Common myeloid progenitor, CD34-positive (primary cell): ENCODE measurements at places on chromosomes 5 and 9.

DNA sequence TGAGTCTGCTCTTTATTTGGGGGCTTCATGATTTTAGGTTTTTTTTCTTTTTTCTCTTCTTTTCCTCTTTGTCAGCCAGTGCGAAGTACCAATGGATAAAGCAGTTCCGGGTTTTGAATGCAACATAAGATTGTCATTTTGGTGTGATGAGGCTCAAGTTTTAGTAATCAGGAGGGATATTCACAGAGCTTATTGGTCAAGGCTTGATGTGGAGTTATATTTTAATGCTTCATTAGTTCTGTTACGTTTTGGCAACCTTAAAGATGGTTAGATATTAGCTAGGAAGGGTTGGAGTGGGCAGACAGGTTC lies 1.4 kb downstream of the PIK3R1 start:
- peak overlapping the region; percentile 94 for H3K4me3 ChIP-seq
- peak overlapping the region; percentile 69 for H3K27ac ChIP-seq
- H3K27me3 ChIP-seq, result no peaks in the 10 kb centered on the region
- peaks cover 3% of the 10 kb centered on the region for H3K36me3 ChIP-seq

GRCh38 chr9:133306242-133307204 lies 29.5 kb downstream of the SURF6 start:
- no peaks in the 10 kb centered on the region for H3K27me3 ChIP-seq
- H3K4me1 ChIP-seq, result no peaks in the 10 kb centered on the region
- no peak overlapping the region for H3K27ac ChIP-seq
- no peak for DNase-seq
- H3K4me3 ChIP-seq, result no peak overlapping the region

DNA sequence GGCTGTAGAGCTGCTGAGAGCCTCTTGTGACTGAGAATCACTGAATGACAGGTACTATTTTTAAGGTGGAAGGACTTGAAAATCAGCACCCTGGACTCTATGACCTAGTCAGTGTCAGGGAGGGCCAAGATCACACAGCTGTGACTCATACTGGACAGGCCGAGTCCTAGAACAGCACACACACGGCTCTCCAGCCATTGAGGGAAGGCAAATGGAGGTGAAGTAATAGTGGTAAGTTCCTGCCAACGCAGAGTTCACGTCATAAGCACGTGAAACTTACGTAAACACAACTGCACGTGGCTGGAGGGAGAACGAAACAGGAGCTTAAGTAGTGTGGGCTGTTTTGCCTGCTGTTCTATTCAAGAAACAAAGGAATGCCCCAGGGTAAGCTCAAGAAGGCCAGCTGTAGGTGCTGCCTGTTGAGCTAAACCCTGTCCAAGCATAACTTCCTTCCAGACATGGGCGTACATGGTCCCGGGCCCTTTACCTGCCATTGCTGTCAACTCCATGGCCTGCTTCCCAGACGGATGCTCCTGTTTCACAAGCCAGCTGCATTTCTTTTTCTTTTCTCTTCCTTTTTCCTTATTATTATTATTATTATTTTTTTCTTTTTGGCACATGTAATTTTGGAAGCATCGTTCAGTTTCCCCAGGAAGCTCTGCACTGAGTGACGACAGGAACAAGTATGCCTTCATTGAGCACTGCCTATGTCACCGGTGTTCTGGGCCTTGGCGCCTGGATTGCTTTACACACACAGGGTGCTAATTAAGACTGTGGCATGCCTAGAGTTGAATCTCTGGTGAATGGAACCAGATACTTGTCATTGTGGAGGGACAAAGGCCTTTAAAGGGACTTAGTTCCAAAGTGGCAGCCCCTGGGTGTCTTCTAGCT lies 10.2 kb upstream of the LCP2 start:
- peaks cover 41% of the 10 kb centered on the region for H3K4me1 ChIP-seq
- H3K27ac ChIP-seq, result no peak overlapping the region
- H3K4me3 ChIP-seq, result no peak overlapping the region
- H3K36me3 ChIP-seq, result no peaks in the 10 kb centered on the region

- DNase-seq, result no peak
- no peak overlapping the region for H3K4me3 ChIP-seq
- H3K27ac ChIP-seq, result no peak overlapping the region
- no peaks in the 10 kb centered on the region for H3K36me3 ChIP-seq
- no peaks in the 10 kb centered on the region for H3K4me1 ChIP-seq
These were observed 430.9 kb downstream of the IRX2 start for GRCh38 chr5:2320611-2321010.

GRCh38 chr5:138148811-138149210 lies 9.6 kb upstream of the NME5 start:
- H3K4me3 ChIP-seq, result no peak overlapping the region
- no peaks in the 10 kb centered on the region for H3K36me3 ChIP-seq
- H3K27me3 ChIP-seq, result no peaks in the 10 kb centered on the region
- DNase-seq, result peak; percentile 9
- H3K4me1 ChIP-seq, result no peaks in the 10 kb centered on the region

GRCh38 chr5:139984816-139985215 lies 58.3 kb downstream of the NRG2 start:
- peaks cover 11% of the 10 kb centered on the region for H3K27me3 ChIP-seq
- H3K4me1 ChIP-seq, result no peaks in the 10 kb centered on the region

DNA sequence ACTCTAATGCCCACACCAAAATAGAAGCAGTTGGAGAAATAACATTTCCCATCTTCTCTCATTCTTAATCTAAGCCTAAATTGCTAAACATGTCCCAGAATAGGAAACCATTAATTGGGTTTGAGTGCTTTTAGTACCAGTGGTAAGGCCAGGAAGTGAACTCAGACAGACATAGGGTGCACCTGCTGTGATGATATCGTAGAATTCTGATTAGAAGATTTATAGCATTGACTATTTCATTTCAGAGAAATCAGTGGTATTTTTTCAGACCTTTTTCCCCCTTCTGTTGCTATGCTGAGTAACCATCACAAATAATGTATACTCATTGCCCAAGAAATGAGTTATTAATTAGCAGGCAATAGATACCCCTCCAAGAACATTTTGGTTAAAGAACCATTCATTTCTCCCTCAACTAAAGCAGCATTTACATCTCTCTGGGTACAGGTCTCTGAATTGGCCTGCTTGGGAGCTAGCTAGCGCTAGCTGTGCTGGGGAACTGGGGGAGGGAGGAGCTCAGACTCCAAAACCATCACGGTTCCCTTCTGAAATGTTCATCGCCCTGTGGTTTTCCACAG lies 7.3 kb downstream of the GLRX start:
- peak; percentile 16 for DNase-seq
- no peaks in the 10 kb centered on the region for H3K27me3 ChIP-seq
- peaks cover 40% of the 10 kb centered on the region for H3K36me3 ChIP-seq
- no peak overlapping the region for H3K4me3 ChIP-seq

GRCh38 chr9:24545285-24545684 lies 412 bp downstream of the IZUMO3 start:
- no peaks in the 10 kb centered on the region for H3K27me3 ChIP-seq
- no peak overlapping the region for H3K27ac ChIP-seq
- H3K36me3 ChIP-seq, result no peaks in the 10 kb centered on the region
- no peak overlapping the region for H3K4me3 ChIP-seq
- no peak for DNase-seq
- no peaks in the 10 kb centered on the region for H3K4me1 ChIP-seq

DNA sequence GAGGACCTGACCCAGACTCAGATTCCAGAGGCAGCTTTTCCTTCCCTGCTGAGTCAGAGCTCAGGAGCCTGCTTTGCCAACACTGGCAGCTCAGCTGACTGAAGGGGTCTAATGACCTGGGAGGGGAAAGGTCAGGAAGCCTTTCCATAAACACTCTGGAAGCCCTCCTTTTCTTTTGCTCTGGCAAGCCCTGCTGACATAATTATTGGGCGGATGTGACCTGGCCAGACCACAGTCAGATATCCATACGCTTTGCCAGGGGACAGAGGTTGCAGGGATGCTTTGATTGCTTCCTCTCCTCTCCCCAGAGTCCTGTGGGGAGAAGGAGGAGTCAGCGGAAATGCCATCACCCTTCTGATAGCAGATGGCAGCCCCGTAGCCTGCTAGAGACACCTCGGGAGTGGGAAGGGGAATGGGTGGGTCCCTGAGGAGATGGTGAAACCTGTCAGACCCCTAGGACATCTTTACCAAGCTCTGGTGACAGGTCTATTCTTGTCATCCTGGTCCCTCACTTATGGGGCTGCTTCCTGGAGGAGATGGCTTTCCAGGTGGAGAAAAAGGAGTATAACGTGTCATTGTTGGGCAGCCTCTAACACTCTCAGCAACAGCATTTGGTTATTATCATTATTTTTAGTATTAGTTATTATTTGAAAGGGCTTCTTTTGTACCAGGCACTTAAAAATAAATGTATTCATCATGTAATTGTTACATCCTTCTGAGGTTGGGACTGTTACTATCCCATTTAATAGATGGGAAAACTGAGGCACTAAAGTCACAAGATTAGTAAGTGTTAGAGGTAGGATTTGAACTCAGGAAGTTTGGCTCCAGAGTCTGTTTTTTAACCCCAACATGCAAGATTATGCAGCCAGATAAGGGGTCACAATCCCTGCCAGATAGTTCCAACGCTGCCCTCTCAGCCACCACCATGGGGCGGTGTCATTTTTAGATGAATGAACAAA lies 11.6 kb downstream of the COL27A1 start:
- DNase-seq, result no peak
- peaks cover 2% of the 10 kb centered on the region for H3K27me3 ChIP-seq
- H3K36me3 ChIP-seq, result no peaks in the 10 kb centered on the region

GRCh38 chr5:27578279-27578678 lies 539.9 kb upstream of the CDH9 start:
- H3K4me3 ChIP-seq, result no peak overlapping the region
- no peak for DNase-seq
- H3K27ac ChIP-seq, result no peak overlapping the region
- no peaks in the 10 kb centered on the region for H3K36me3 ChIP-seq
- H3K4me1 ChIP-seq, result no peaks in the 10 kb centered on the region

GRCh38 chr9:98191671-98192502 lies 550 bp downstream of the CORO2A start:
- no peaks in the 10 kb centered on the region for H3K36me3 ChIP-seq
- H3K27me3 ChIP-seq, result no peaks in the 10 kb centered on the region
- peaks cover 19% of the 10 kb centered on the region for H3K4me1 ChIP-seq

DNA sequence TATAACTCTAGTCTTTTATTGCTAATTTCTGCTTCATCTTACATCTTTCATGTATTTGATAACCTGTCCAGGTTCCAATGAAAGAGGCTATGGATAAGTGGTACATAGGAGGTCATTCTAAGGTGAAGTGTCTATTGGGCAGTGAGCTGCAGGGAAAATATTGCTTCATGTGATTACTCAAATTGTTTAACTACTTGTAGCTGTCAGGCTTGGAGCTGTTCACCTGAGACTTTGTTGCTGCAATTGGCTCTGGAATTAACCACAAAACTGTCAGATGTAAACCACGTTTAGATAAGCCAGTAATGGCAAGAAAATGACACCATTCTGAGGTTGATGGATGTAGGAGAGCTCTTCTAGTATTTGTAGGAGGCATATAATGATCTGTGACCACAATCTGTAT lies 26.0 kb downstream of the ADAMTSL1 start:
- H3K27me3 ChIP-seq, result no peaks in the 10 kb centered on the region
- H3K4me1 ChIP-seq, result no peaks in the 10 kb centered on the region
- DNase-seq, result no peak

- no peak overlapping the region for H3K4me3 ChIP-seq
- H3K27ac ChIP-seq, result no peak overlapping the region
- no peaks in the 10 kb centered on the region for H3K4me1 ChIP-seq
- peak; percentile 31 for DNase-seq
- H3K36me3 ChIP-seq, result no peaks in the 10 kb centered on the region
- H3K27me3 ChIP-seq, result no peaks in the 10 kb centered on the region
These were observed 141.1 kb upstream of the RAD23B start for GRCh38 chr9:107141967-107142366.

- H3K4me3 ChIP-seq, result no peak overlapping the region
- no peak for DNase-seq
- H3K36me3 ChIP-seq, result no peaks in the 10 kb centered on the region
- H3K4me1 ChIP-seq, result peaks cover 7% of the 10 kb centered on the region
- peaks cover 14% of the 10 kb centered on the region for H3K27me3 ChIP-seq
These were observed 89.9 kb downstream of the DAB2IP start for GRCh38 chr9:121741228-121741918.

- no peaks in the 10 kb centered on the region for H3K36me3 ChIP-seq
- H3K27me3 ChIP-seq, result no peaks in the 10 kb centered on the region
- no peak overlapping the region for H3K27ac ChIP-seq
- peaks cover 5% of the 10 kb centered on the region for H3K4me1 ChIP-seq
- H3K4me3 ChIP-seq, result no peak overlapping the region
These were observed 228.2 kb downstream of the TLE1 start for GRCh38 chr9:81461196-81461595.

GRCh38 chr9:132694144-132694543 lies 23.9 kb downstream of the GTF3C4 start:
- H3K27ac ChIP-seq, result no peak overlapping the region
- H3K36me3 ChIP-seq, result peaks cover 11% of the 10 kb centered on the region
- peak; percentile 72 for DNase-seq
- no peak overlapping the region for H3K4me3 ChIP-seq
- no peaks in the 10 kb centered on the region for H3K4me1 ChIP-seq

DNA sequence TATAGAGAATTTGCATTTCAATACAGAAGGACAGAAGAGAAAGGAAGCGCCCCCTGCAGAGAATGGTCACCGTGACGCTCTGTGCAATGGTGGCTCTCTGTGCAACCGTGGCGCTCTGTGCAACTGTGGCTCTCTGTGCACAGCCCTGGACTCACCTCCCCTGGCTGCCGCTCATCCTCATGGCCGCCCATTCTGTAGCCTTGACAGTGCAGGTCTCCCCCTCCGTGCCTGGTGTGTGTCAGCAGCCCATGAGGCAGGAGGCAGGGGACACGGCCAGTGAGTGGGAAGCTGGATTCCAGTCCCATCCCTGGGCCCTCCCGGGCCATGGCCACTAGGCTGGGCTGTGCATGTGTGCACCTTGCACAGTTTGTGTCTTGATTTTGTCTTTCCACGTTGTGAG lies 12.0 kb downstream of the EXOC3 start:
- H3K27me3 ChIP-seq, result no peaks in the 10 kb centered on the region
- DNase-seq, result no peak
- peaks cover 97% of the 10 kb centered on the region for H3K36me3 ChIP-seq
- no peaks in the 10 kb centered on the region for H3K4me1 ChIP-seq

DNA sequence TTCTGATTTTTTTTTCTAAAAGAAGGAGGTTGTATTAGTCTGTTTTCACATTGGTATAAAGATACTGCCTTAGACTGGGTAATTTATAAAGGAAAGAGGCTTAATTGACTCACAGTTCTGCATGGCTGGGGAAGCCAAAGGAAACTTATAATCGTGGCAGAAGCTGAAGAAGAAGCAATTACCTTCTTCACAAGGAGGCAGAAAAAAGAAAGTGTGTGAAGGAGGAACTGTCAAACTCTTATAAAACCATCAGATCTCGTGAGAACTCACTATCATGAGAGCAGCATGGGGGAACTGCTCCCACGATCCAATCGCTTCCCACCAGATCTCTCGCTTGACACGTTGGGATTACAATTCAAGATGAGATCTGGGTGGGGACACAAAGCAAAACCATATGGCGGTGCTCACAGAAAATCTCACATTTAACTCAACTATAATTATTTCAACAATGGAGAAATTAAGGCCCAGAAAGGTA lies 27.1 kb downstream of the DPYSL3 start:
- no peaks in the 10 kb centered on the region for H3K27me3 ChIP-seq
- peak overlapping the region; percentile 100 for H3K27ac ChIP-seq
- no peak for DNase-seq
- no peak overlapping the region for H3K4me3 ChIP-seq
- H3K36me3 ChIP-seq, result no peaks in the 10 kb centered on the region
